ENCODE measurements at places on chromosomes 1 and 21.

DNA sequence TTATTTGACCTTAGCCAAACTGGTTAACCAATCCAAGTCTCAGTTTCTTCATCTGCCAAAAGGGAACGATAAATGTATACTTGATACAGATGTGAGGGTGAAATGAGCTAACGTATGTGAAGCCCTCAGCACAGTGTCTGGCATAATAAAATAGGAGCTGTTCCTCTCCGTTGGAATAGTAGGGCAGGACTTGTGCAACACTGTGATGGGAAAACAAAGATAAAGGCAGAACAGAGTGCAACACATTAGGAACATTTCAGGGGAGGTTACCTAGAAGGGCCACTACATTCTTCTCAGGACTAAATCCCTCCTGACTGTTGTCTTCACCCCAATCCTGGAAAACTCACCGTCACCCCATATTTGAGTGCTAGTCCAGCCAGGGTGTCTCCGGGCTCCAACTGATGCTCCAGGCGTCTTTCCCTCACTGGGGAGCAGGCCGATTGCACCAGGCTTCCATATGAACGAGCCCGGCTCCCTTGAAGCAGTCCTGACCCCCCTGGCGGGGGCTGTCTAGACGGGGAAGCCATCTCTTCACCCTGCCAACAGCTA is 896 bp downstream of the LYSMD1 start:
- DNase-seq: no peak

GRCh38 chr1:63784083-63784482 is 10.3 kb downstream of the ROR1 start:
- DNase-seq: no peak

- no peak for DNase-seq
Observed at GRCh38 chr1:218339267-218339831, 5.8 kb upstream of the TGFB2 start.

DNA sequence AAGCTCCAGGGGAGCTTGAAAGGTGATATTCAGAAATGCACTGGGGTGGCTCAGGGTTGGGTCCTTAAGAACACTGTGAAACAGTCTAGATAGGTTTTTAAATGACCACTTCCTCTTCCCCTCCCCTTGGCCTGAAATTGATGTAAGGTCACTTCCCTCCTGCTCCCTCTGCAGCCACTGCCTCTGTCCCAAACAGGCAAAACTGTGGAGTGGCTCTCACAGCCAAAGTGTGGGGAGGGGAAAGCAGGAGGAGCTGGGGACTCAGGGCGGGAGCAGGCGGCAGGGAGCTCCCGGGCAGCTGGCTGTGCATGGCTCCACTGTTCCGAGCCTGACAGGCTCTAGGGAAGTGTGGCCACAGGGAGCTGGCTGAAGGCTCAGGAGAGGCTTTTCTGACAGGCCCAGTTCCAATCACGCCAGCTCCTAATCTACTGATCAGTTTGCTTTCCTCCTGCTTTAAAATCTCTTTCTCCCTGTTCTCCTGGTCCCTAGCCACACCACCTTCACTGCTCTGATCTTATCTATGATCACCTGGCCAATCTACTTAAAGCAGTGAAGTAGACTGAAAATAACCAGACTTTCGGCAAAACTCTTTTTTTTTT is 5.1 kb upstream of the CSRP1 start:
- no peak for DNase-seq

DNA sequence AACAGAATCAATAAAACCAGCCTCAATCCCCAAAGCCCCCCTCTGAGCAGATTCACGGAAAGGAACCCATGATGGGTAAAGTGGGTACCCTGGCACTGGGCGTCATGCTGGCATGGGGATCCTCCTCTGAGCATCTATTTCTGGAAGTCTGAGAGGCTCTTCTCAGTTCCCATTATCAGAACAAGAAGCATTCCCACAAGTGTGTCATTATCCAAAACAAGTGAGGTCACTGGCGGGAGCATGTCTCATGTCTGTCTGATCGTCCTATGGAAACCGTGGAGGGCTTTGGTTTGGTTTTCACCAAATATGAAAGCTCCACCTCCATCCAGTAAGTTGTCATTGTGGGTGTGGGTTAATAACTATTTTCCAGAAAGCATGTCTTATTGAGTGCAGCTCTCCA is 70.7 kb downstream of the PGM1 start:
- no peak for DNase-seq

GRCh38 chr1:52707927-52708655 is 9.9 kb upstream of the COA7 start:
- DNase-seq: no peak
